ENCODE measurements at places on chromosomes 7 and 10.

- DNase-seq: no peak
Measured at GRCh38 chr7:11244149-11244548, 270.5 kb downstream of the PHF14 start.

DNA sequence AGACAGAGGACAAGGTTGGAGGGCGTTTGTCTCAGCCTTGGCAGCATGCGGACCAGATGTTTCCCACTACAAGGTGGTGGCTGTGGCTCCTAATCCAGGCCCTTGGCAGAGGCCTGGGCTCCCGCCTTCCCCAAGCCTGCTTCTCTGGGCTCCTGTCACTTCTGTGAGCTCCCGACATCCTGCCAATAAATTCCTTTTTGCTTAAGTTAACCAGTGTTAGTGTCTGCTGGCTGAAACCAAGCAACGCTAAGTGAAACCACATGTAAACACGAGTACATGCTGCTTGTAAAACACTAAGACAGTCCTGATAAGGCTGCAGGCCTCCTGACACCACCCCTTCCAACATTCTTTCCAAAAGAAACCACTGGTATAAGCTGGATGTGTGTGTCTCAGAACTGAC, 263.6 kb upstream of the ZMIZ1 start:
- no peak for DNase-seq

GRCh38 chr10:122021828-122022227, 32.9 kb downstream of the TACC2 start:
- no peak for DNase-seq

DNA sequence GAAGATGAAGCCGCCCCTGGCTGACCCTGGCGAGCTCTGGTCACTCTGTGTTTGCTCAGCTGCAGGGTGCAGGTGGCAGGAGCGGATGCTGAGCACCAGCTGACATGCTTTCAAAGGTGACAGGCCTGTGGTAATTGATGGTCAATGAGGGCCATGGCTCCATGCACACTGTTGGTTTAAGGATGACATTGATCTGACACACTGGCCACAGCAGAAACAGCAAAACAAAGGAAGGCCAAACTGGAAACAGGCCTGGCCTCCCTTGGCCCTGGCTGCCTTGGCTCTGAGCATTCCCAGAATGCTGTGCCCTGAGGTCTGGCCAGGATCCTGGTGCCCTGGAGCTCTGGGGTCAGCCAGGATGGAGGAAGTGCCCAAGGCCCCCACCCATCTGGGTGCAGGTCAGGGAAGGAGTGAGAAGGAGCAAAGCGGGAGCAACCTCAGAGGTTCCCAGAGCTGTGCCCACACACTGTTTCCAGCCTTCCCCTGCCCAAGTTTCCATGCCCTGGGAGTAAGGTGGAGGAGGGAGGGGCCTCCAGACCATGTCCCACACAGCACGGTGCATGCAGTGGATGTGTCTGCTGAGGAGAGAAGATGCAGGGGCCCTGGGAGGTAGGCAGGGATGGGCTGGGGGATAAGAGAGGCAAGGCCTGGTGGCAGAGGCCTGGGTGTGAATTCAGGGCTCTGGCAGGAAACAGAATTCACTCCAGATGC, 302.2 kb downstream of the RPS24 start:
- DNase-seq: no peak

- DNase-seq: no peak
Measured at GRCh38 chr10:77043420-77043763, 594.2 kb downstream of the KCNMA1 start.

GRCh38 chr7:38630720-38631673, at the start of gene AMPH:
Gene AMPH (minus strand): TSS chr7:38631373. CDS start chr7:38631351, 22 bp downstream.
- DNase-seq: no peak

DNA sequence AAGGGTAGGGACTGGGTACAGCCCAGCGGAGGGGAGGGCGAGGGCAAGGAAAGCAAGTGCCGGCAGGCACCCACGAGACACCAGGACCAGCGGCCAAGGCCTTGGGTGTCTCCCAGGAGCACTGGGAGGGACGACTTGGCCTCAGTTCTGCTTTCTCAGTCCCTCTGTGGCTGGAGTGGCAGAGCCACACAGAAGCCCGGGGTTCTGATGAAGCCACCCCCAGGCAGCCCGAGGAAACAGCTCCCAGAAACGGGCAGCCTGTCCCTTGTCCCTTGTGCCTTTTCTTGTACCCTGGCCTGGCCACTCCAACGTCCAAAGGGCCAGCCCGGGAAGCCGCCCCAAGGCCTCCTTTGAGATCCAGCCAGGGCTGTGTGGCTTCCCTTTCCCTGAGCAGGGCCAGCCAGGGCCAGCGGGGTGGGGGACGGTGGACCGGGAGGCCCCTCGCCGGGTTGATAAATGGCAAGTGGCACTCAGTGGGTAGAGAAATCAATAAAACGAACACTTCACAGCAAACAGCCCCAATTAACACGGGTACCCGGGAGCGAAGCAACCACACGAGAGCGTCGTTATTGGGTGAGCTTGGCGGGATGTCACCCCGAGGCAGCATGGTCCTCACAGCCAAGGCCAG, 69.8 kb upstream of the GNA12 start:
- DNase-seq: no peak

- DNase-seq: no peak
Measured at GRCh38 chr7:78223598-78223997, 425.0 kb downstream of the PHTF2 start.

DNA sequence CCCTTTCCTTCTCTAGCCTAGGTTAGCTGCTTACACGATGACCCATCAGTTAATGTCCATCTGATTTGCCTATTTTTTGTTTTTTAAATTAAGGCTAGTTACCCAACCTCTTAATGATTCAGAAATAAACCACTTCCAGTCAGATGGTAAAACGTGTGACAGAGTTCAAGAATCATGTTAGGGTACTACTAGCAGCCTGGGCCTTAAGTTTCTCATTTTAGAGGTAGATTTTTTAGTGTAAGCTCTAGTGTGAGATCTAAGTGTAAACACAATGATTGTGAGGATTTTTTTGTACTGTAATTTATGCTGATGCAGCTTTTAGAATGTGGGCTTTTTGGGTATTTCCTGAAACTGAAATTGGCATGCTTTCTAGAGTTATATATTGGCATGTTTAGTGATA, 130.0 kb downstream of the CDK14 start:
- no peak for DNase-seq

DNA sequence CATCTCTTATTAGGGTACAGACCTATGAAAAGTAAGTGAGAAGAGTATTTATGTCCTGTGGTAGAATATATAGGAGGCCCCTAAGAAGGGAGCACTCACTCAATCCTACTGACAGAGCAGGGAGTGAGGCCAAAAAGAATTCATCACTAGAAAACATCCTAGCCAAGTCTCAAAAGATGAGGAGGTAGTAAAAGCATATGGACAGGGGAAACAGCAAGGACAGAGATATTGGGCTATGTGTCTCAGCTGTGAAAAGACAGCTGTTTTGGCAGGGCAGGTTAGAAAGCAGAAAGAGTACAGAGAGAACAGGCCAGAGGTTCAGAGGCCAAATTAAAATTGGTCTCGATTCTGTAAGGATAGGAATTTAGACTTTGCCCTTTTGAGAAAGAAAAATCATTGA, 548.3 kb upstream of the ANKRD30A start:
- DNase-seq: no peak

DNA sequence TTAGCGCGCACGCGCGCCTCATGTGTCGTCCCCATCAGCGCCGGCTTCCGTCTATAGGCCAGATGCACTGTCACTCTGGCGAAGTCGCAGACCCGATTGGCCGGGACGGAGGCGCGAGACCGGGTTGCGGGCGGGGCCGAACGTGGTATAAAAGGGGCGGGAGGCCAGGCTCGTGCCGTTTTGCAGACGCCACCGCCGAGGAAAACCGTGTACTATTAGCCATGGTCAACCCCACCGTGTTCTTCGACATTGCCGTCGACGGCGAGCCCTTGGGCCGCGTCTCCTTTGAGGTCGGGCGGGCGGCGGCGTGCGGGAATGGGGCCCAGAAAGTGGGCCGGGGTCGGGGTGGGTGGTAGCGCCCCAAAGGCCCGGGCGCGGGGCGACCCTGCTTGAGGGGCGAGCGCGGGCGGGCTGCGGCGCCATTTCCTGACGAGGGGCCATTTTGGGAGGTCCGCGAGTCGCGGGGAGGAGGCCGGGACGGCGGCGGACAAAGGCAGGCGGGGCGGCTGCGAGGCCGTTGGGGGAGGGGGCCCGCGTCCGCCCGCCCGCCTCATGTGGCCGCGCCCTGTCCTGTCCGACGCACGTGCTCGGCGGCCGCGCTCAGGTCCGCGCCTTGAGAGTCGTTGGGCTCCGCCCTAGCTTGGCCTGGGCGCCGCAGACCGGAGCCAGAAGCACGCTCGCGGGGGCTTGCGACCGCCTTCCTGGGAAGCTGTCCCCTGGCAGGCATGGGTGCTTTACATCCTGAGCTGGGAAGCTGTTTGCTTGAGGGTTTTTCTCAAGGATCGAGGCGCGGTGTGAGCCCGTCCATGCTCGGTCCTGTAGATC, at the start of gene PPIA:
PPIA (plus strand) TSS at position 178 of the 825 bp plus-strand sequence; CDS start at position 222, 44 bp downstream.
- peak; percentile 99 for DNase-seq

GRCh38 chr7:150857276-150858055, 5.1 kb downstream of the AOC1 start:
- peak; percentile 38 for DNase-seq

- DNase-seq: no peak
Measured at GRCh38 chr10:58856508-58857240, 319.8 kb upstream of the PHYHIPL start.

- DNase-seq: no peak
Measured at GRCh38 chr7:150358433-150358832, 10.2 kb upstream of the REPIN1 start.

DNA sequence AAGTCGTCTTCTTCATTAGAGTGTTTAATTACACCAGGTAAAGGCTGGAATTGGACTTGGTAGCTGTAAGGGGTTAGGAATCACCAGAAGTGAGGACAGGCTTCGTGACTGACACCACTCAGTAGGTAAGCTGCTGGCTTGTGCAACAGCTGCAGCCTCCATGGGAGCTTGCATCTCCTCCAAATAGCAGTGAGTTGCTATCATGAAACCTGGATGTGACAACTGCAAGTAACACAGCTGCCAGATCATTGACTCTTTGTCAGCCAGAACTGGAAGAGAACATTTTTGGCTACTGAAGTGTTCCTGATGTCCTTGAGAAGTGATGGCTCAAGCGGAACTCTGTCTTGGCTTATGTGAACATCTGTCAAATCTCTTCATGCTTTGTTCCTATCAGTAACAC, 64.1 kb upstream of the MSRB2 start:
- no peak for DNase-seq

DNA sequence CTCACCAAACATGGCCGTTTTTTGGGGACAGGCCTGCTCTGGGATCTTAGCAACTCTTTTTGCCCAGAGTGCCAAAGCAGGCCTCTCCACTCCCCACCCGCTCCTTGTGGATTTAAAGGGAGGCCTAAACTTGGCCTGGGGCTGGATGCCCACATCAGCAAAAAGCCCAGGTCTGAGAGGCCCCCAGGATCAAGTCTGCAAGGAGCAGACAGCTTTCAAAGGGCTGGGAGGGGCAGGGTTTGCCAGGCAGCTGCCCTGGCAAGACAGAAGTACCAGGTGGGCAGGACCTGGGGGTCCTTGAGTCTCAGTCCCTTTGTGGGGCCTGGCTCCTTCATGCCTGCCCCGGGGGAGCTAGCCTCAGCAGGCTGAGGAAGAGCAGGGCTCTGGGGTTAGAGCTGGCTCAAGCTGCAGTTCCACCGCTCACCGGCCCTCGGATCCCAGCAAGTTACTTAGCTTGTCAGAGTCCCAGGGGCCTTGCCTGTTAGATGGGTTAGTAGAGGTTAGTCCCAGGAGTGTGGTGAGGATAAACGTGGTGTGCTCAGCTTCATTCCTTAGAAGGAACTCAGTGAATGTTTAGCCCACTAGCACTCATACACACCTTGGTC, 56.2 kb downstream of the ARHGAP22 start:
- no peak for DNase-seq

DNA sequence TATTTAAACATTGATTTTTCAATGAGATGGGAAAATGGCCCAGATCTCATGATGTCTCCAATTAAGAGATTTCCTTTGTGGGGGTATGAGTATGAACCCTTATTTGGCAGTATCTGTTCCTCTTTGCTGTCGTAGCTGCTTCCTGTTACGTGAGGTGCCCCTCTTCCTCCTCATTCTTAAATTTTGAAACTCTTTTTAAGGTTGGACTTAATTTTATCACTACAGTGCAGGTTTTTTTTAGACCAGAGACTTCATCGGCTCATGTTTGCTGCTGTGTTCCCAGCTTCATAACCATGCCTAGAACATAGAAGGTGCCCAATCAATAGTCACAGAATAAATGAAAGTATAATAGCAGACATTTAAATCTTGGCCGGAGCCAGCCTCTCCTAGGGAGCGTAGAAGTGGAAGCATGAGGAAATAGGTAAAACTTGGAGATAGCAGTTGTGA, 2.4 kb downstream of the MIOS start:
- DNase-seq: no peak

DNA sequence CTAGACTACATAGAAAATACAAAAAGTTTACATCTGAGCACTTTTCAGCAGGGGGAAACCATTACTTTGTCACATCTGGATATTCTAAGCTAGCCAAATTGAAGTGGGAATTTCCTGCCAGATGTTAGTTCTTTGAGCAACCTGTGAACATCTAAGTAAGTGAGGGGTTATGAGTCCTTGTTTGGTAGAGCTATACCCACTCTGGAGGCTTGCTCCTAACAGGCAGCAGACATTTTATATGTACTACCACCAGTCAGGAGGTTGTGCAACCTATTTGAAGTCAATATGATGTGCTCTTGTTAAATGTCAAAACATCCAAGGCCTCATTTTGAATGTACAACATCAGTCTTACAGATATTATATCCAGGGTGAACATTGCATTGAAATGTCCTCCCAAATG, 143.3 kb upstream of the KAT6B start:
- DNase-seq: no peak

DNA sequence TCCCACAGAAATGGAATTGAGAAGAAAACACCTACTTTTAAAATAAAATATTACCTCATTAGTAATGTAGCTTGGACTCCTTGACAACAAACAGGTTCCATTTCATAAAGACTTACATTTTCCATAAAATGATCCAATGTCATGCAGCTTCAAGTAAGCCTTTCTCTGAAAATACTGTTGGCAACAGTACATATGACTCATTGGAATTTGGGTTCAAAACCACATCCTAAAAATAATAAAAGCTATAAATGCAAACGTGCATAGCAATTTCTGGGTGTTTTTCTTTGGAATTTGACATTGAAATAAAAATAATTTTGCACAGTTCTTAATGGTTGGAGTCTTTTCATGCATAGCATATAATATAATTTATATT, 47.9 kb downstream of the FHIP2A start:
- no peak for DNase-seq

DNA sequence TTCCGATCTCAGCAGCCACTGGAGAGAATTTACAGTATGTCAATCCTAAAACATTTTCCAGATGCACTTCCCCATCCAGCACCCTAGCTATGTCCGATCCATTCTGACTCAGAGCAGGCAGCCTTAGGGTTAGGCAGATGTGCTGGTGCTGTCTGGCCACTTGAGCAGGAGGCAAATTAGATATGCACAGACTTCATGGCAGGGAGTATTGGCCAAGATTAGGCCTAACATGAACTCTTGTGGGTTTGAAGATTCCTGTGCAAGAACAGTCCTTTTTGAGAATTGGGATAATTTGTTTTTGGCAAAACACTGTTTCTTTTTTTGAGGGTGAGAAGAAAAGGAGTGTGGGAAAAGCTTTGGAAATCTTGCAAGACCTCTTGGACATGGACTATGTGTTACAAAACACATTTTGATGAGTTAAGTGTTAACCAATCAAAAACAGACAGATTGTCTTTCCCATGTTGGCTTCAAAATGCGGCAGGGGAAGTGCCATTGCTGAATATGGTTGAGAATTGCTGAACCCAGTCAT, 218.6 kb upstream of the INHBA start:
- DNase-seq: no peak

- DNase-seq: no peak
Measured at GRCh38 chr7:55192723-55193122, 172.4 kb upstream of the LANCL2 start.

GRCh38 chr7:16260236-16260728, 161.1 kb downstream of the CRPPA start:
- no peak for DNase-seq
